Body of pancreas (tissue), 4 donors: ENCODE measurements at places on chromosomes 1 and 21.

DNA sequence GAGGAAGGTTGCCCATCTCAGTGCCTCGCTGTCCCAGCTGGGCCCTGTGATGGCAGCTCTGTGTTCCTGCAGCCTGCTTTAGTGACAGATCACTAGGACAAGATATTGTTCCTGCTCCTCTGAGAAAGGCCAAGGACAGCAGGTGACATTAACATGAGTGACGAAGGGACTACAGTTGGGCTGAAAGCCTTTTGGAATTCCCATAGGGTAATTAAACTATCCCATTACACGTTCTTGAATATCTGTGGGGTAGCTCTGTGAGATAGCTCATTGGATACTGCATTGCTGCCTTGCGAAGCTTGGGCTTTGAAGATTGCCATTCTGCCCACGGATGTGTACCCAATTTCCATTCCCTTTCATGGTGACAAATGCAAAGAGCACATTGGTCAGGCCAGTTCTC lies 78.2 kb upstream of the COA6 start:
- no peaks in the 10 kb centered on the region for H3K36me3 ChIP-seq
- H3K4me1 ChIP-seq = no peaks in the 10 kb centered on the region
- DNase-seq = no peak

DNA sequence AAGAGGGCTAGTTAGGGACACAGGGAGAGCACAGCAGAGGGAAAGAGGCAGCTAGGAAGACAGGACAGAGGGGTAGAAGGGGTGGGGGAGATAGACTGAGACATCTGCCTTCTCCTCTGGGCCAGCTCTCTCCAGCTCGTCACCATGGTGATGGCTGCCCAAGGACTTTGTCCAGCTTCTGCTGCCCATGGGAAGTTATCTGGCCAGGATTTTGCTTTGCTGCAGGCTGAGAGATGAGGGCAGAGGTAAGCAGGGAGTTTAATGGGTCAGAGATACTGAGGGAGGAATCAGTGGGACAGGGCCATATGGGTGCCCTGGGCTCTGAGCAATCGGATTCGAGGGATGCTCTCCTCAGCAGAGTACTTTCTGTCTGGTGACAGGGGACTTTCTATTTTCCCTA lies 34.5 kb upstream of the GPR37L1 start:
- peaks cover 34% of the 10 kb centered on the region for H3K4me1 ChIP-seq
- no peaks in the 10 kb centered on the region for H3K27me3 ChIP-seq
- no peak overlapping the region for H3K27ac ChIP-seq
- H3K36me3 ChIP-seq = no peaks in the 10 kb centered on the region
- DNase-seq = no peak
- H3K4me3 ChIP-seq = no peak overlapping the region

GRCh38 chr21:29365661-29366265 lies 67.0 kb downstream of the BACH1 start:
- H3K27ac ChIP-seq = no peak overlapping the region
- H3K4me3 ChIP-seq = no peak overlapping the region
- DNase-seq = no peak
- no peaks in the 10 kb centered on the region for H3K27me3 ChIP-seq

DNA sequence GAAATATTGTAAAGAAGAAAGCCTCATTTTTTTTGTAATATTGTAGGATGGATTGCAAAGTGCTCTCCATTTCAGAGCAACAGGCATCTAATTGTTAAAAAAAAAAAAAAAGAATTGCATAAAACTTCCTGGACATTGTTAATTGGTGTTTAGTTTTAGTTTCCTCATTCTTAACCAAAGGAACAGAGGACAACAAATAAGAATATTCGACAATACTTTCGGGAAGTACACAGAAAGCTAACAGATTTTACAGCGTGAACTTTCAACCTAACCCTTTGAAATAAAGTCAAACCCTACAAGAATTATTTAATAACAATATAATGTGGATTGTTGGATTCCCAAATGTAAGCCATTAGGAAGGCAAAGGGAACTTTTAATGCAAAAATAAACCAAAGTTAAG lies 284.4 kb downstream of the KCNT2 start:
- no peaks in the 10 kb centered on the region for H3K27me3 ChIP-seq
- DNase-seq = no peak
- no peak overlapping the region for H3K4me3 ChIP-seq
- no peaks in the 10 kb centered on the region for H3K36me3 ChIP-seq
- H3K27ac ChIP-seq = no peak overlapping the region
- H3K4me1 ChIP-seq = no peaks in the 10 kb centered on the region

DNA sequence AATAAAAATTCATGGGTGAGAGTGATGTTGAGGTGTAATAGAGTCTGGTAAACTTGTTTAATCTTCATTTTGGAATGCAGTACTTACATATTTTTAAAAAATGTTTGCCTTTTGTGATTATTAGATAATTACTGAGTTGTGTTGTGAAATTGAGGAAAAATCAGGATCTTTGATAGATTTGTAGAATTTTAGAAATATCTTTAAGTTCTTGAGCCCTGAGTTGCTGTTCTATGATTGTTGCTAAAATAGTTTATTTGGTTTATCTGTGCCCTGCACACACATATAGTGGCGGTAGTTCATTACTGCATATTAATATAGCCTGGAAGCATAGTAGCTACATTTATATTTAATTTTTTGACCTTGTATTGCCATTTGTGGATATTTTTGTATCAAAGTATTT lies 1.6 kb downstream of the B3GALT2 start:
- no peaks in the 10 kb centered on the region for H3K27me3 ChIP-seq
- H3K4me1 ChIP-seq = peaks cover 49% of the 10 kb centered on the region
- no peak overlapping the region for H3K27ac ChIP-seq
- H3K36me3 ChIP-seq = no peaks in the 10 kb centered on the region

GRCh38 chr1:205450448-205450847 lies 5.4 kb downstream of the BLACAT1 start:
- no peaks in the 10 kb centered on the region for H3K36me3 ChIP-seq
- no peak overlapping the region for H3K4me3 ChIP-seq
- no peak for DNase-seq
- H3K4me1 ChIP-seq = peaks cover 19% of the 10 kb centered on the region

- H3K27me3 ChIP-seq = no peaks in the 10 kb centered on the region
- no peaks in the 10 kb centered on the region for H3K36me3 ChIP-seq
- no peak overlapping the region for H3K4me3 ChIP-seq
- no peak for DNase-seq
- peaks cover 10% of the 10 kb centered on the region for H3K4me1 ChIP-seq
Measured at GRCh38 chr1:71828431-71829012, 453.8 kb downstream of the NEGR1 start.

DNA sequence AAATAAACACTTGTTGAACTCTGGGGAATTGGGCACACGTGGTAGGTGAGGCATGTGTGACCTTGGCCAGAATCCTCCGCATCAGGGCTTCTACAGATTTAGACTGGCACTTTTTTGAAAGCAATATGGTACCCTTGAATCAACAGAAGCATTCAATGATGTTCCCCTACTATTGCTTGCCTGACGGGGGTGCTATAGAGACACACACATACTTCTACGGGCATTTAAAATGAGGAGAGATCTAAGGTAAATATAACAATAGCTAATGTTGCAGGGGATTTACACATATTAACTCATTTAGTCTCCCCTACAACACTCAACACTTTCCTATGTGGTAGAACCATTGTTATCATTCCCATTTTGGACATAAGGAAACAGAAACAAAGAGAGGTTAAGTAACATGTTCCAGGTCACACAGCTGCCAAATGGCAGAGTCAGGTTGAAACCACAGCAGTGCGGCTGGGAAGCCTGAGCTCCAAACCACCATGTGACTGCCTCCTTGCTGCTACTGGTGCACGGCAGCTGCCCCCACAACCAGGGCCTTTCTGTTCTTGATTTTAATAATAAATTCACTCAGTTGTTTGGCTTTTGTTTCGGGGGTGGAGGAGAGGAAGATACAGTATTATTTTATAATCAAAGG lies 147.4 kb downstream of the ZNF281 start:
- DNase-seq = no peak
- no peaks in the 10 kb centered on the region for H3K36me3 ChIP-seq
- H3K27me3 ChIP-seq = no peaks in the 10 kb centered on the region
- H3K4me1 ChIP-seq = no peaks in the 10 kb centered on the region
- no peak overlapping the region for H3K4me3 ChIP-seq

DNA sequence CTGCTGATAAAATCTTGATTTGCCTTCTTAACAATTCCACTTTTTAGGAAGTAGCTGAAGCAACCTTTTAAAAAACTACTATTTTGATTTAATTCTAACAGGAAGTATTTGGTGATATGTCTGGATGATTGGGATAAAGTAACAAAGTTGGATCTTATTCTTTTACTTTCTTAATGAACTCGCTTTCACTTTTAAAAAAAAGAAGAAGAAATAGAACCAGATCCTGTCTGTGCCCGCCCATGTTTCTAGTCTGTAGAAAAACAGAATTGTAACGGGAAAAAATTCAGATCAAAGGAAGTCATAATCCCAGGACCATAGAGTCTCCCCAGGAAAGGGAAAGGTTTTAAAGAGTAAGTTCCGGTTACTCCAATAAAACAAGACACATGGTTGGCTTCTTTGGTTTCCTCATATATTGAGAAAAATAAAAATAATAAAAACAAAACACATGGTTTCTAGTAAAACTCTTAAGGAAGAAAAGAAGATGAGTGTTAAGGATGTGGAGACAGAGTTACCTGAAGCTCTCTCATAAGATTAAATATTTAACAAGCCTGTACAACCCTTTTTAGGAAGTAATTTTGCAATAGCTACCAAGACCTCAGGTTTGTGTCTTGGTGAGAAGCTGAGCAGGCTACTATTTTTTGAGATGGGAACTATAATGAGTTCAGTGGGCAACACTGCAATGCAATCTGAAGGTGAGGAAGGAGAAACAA lies 4.9 kb downstream of the CD48 start:
- no peaks in the 10 kb centered on the region for H3K36me3 ChIP-seq
- H3K4me3 ChIP-seq = no peak overlapping the region
- H3K27me3 ChIP-seq = no peaks in the 10 kb centered on the region
- no peaks in the 10 kb centered on the region for H3K4me1 ChIP-seq
- peak overlapping the region; percentile 9 for H3K27ac ChIP-seq

DNA sequence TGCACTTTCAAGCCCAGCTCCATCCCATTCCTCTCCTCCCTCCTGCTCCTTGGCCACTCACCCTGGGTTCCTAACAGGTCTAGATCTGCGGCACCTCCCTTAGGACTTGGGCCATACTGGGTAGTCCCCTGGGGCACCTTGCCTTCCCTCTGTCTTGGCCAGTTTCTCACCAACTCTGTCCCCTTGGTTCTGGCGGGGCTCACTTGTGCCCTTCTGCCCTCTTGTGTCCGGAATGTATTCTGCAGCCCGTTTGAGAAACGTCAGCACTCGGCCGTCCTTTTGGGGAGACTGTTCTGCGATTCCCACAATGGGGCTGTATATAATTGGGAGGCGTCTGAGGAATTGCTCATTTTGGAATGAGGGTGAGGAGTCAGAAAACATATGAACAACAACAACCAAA lies 162.4 kb downstream of the ZSCAN20 start:
- H3K36me3 ChIP-seq = no peaks in the 10 kb centered on the region
- H3K27ac ChIP-seq = no peak overlapping the region
- DNase-seq = peak; percentile 68
- no peaks in the 10 kb centered on the region for H3K27me3 ChIP-seq

GRCh38 chr1:205317311-205317917 lies 4.1 kb downstream of the NUAK2 start:
- peak overlapping the region; percentile 90 for H3K27ac ChIP-seq
- H3K4me3 ChIP-seq = no peak overlapping the region
- no peaks in the 10 kb centered on the region for H3K36me3 ChIP-seq
- DNase-seq = peak; percentile 95
- no peaks in the 10 kb centered on the region for H3K27me3 ChIP-seq

GRCh38 chr1:66282343-66282852 lies 251.6 kb upstream of the SGIP1 start:
- DNase-seq = peak; percentile 10
- peaks cover 7% of the 10 kb centered on the region for H3K4me1 ChIP-seq
- no peak overlapping the region for H3K4me3 ChIP-seq
- H3K36me3 ChIP-seq = no peaks in the 10 kb centered on the region
- H3K27me3 ChIP-seq = no peaks in the 10 kb centered on the region
- peak overlapping the region; percentile 27 for H3K27ac ChIP-seq

- H3K27ac ChIP-seq = no peak overlapping the region
- no peaks in the 10 kb centered on the region for H3K36me3 ChIP-seq
- DNase-seq = no peak
- no peak overlapping the region for H3K4me3 ChIP-seq
- H3K27me3 ChIP-seq = no peaks in the 10 kb centered on the region
Measured at GRCh38 chr1:7362947-7363346, 408.1 kb upstream of the VAMP3 start.

- peak overlapping the region; percentile 68 for H3K27ac ChIP-seq
- H3K27me3 ChIP-seq = no peaks in the 10 kb centered on the region
- no peak overlapping the region for H3K4me3 ChIP-seq
Measured at GRCh38 chr1:38029081-38029681, 16.6 kb downstream of the UTP11 start.

DNA sequence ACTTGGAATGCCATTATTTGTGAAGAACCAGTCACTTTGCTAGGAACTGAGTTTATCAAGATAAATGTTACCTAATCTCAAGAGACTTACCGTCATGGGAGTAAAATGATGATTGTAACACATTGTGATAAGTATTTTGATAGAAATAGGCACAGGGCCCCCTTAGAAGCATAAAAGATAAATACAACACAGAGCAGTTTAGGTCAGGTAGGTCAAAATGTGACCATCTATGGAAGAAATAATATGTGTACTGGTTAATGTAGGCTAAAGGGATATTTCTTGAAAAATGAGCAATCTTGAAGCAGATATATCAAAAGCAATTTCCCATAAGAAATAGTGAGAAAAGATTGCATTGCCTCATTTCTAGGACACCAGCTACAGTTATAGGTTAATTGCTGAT lies 1386.8 kb upstream of the ADGRL2 start:
- no peak overlapping the region for H3K27ac ChIP-seq
- no peak for DNase-seq
- H3K4me1 ChIP-seq = no peaks in the 10 kb centered on the region

- peak; percentile 75 for DNase-seq
- H3K27ac ChIP-seq = peak overlapping the region; percentile 63
- no peaks in the 10 kb centered on the region for H3K27me3 ChIP-seq
- H3K36me3 ChIP-seq = no peaks in the 10 kb centered on the region
- no peak overlapping the region for H3K4me3 ChIP-seq
- peaks cover 26% of the 10 kb centered on the region for H3K4me1 ChIP-seq
Measured at GRCh38 chr1:48469616-48470480, 2.2 kb downstream of the SPATA6 start.

DNA sequence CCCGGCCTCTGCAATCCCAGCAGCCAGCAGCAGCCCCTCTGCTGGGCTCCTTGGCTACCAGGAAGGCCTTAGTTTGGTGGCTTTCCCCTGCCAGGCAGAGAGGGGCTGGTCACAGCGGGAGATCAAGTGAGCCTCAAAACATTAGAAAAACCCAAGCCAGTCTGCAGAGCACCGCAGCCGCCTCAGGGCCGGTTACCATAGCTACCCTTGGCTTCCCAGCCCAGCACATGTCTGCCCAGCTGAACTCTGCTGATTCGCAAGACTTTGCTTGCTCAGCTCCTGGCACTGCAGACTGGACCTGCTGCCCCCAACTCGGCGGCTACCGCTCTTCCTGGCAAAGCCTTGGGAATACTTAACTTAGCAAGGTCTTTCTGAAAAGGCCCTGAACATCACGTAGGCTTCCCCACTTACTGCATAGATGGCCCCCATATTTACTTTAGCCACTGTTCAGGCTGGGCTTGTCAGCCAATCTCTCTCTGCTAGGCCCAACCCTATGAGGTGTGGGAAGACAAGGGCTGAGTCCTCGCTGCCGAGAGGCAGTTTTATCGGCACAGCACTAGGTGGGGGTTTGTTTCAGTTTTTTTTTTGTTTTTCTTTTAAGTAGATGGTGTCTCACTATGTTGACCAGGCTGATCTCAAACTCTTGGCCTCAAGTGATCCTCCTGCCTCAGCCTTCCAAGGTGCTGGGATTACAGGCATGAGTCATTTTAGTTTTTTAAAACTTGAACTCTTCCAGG lies 28.6 kb upstream of the PLEKHG5 start:
- no peak overlapping the region for H3K27ac ChIP-seq
- DNase-seq = no peak
- H3K4me1 ChIP-seq = no peaks in the 10 kb centered on the region
